ENCODE measurements at places on chromosomes 1 and 21. TPM values are rescaled to one million over a fixed set of nuclear protein-coding genes. Genes with fewer than 3 reads are reported as not detected.

DNA sequence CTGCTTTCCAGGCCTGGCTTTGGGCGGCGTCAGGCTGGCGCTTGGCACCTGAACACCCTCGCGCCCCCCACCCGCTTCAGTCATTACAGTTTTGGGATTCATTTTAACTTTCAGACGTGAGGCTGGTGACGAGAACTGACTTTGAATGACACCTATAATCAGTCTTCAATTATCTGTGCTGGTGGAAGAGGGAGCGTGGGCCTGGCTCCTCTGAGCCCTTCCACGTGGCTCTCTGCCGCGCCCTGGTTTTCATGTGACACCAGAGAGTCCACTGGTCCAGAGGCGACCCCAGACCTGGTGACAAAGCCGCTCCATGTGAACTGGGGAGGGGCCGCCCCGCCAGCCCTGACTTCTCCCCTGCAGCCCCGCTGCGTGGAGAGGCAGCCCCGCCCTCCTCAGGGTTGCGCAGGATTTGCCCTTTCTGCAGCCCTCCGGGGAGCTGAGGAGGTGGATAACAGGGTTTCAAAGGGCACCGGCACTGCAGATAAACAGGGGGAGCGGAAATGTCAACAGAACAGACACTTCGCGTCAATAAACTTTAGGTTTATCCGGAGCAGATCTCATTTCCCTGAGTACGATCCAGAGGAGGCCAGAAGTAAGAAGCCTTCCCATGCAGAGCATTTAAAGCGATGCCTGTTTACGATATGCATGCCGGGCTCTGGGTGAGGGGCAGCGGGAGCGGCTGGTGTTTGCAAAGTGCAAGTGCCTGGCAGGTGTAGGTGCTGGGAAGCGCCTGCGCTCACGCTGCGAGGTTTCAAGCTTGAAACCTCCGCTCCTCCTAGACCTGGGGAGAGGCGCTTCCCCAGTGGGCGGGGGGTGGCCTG, 56.4 kb downstream of the AJAP1 start:
- no peak overlapping the region for H3K27ac ChIP-seq
- no peaks in the 10 kb centered on the region for H3K36me3 ChIP-seq
- peaks cover 46% of the 10 kb centered on the region for H3K27me3 ChIP-seq
- peaks cover 12% of the 10 kb centered on the region for H3K4me1 ChIP-seq

Gene PLEKHA6
- total RNA-seq = 13.4 TPM

- H3K27me3 ChIP-seq = no peaks in the 10 kb centered on the region
- H3K4me3 ChIP-seq = no peak overlapping the region
- no peaks in the 10 kb centered on the region for H3K4me1 ChIP-seq
- H3K36me3 ChIP-seq = no peaks in the 10 kb centered on the region
- H3K27ac ChIP-seq = no peak overlapping the region
These were observed 931.2 kb upstream of the B3GALT2 start for GRCh38 chr1:194117582-194117981.

DNA sequence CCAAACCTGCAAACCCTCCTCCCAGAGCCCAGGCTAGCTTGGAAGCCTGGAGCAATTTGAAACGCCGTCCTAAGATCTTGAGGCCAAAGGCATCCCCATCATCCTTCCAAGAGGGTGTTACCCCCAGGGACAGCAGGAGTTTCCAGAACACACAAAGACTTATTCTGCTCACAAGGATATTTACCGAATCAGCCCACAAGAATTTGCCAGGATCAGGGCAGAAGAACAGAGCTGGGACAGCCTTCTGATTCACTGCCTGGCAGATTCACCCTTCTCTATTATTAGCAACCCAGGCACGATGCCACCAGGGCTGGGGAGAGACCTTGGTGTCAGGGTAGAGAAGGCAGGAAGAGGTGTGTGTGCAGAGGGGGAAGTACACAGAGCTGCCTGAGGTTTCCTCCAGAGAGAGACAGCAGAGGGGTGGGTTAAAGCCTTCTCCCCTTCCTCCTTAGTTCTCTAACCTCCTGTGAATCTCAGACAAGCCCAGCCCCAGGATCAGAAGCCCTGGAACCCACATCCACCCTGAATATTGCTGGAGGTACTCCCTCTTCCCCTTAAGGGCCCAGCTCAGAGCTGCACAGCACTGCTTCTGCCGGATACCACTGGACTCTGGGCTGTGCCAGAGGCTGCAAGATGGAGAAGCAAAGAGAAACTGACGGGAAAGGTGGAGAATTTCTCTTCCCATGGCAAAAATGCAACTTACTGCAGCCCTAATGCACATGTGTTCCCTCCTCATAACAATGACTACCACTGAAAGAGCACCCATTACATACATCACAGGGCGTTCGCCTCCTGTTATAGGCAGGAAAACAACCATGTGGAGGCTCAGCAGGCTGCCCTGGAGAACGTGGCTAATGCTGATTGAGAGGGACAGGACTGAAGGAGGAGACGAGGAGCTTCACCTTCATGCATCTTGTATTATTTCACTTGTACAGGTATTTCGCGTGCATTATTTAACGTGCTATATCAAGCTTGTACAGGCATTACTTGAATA, 61.8 kb downstream of the ITPKB start:
- DNase-seq = peak; percentile 95
- no peak overlapping the region for H3K4me3 ChIP-seq
- no peaks in the 10 kb centered on the region for H3K27me3 ChIP-seq

Gene PDC
- not detected for total RNA-seq

DNA sequence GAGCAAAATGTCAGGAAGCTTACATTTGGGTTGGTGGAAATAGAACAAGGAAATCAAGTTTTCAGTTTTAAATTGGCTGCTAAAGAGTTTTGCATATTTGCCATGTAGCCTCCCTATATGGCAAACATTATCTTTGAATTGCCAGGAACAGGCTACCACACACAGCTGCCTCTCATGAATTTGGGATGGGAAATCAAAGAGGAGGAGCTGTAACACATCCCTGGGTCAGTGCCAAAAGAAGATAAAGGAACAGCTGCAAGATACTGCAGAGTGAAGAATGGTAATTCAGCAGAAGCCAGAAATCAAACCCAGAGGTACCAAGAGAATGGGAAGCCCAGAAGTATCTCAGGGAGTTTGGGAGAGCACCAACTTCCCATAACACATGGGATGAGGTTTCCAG, 18.6 kb upstream of the RASAL2 start:
- H3K4me3 ChIP-seq = no peak overlapping the region
- H3K36me3 ChIP-seq = no peaks in the 10 kb centered on the region
- no peak for DNase-seq
- H3K27ac ChIP-seq = no peak overlapping the region
- H3K27me3 ChIP-seq = no peaks in the 10 kb centered on the region
